ENCODE measurements at places on chromosomes 6 and 20.

- DNase-seq = no peak
Observed at GRCh38 chr6:56951049-56951831, 3.7 kb upstream of the BEND6 start.

DNA sequence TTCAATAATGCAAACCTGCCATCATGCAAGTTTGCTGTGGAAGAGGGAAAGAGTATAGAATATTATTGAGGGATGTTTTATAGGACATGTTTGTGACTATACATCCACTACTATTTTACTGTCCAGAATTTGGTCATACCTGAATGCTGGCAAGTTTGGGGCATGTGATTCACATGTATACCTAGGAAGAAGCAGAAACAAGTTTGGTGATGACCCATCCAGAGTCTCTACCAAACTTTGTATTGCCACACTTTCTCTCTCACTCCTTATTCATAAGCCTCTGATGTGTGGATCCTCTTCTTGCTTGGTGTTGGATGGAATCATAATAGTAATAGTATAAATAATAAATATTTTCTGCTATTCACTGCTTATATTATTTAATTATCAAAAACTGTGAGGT lies 108.5 kb upstream of the FLRT3 start:
- no peak for DNase-seq

- no peak for DNase-seq
Observed at GRCh38 chr6:53236241-53236640, 87.6 kb upstream of the GCM1 start.

DNA sequence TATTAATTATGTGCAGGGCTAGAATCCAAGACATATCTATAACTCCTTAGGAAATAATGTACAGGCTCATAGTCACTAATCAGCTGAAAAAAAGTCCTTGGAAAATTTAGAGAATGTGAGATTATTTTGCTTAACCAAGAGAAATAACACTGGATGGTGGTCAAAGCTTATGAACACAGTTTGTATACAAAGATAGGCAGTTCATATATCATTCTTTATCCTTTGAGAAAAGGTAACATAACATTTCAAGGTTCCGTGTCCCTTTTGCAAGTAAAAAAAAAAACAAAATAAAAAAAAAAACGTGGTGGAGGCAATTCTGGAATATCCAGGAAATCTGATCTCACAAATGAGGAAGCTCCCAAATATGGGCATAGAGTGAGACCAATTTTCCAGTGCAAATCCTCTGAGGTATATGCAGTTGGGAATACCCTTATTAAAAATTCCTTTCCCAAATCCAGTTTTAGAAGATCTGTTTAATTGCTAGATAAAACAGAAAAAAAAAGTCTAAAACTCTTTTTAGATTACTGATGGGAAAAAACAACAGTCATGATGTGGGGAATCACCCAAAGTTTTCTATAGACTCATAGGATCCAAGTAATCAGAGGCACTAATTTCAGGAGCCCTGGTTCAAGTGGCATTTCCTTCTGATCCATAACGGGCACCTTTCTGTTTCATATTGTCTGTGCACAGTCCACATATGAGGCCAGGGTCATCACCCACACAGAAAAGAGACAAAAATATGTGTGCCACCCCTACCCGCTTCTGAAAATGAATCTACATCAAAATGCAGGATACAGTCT lies 17.7 kb upstream of the TNFAIP3 start:
- no peak for DNase-seq

DNA sequence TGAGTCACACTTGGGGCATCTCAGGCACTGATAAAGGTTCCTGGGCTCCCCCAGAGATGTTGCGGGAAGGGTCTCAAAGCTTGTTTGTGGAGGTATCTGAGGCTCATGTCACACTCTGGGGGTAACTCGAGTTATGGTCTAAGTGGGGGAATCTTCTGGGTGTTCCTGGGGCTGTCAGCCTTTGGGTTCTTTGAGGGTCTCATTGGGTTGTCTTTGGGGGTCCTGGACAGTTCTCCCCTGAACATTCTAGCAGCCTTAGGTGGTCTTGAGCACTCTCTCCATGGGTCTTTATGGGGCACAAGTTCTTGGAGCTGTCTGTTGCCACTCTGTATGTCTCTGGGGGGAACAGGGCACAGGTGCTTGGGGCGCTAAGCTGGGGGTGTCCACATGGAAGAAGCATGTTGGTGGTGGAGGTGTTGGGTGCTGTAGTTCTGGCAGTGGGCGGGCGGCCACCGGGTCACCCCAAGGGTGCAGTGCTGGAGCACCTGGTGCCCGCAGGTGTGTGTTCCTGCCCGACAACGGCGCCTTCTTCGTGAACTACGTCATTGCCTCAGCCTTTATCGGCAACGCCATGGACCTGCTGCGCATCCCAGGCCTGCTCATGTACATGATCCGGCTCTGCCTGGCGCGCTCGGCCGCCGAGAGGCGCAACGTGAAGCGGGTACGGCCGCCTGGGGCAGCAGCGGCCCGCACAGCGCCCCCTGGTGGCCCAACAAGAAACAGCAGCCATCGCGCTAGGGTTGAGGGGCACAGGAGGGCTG lies 7.1 kb upstream of the CAPN11 start:
- peak; percentile 79 for DNase-seq

- no peak for DNase-seq
Observed at GRCh38 chr6:113366505-113366904, 490.6 kb upstream of the MARCKS start.

DNA sequence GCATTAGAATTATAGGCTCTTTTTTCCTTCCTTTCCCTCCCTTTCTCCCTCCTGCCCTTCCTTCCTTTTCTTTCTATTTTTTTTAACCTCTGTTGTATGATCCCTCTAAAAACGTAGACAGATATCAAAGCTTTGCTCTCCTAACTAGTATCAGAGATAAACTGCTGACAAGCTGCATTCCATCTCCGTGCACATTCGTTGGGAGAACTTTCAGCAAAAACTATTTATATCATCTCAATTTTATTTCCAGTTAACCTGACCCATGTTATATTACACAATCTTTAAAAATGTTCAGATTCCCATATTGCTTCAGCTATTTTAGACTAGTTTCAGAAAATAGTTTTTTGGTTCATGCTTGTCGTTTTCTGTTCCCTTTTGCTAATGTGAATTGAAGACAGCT lies 47.3 kb downstream of the RNF217 start:
- no peak for DNase-seq

DNA sequence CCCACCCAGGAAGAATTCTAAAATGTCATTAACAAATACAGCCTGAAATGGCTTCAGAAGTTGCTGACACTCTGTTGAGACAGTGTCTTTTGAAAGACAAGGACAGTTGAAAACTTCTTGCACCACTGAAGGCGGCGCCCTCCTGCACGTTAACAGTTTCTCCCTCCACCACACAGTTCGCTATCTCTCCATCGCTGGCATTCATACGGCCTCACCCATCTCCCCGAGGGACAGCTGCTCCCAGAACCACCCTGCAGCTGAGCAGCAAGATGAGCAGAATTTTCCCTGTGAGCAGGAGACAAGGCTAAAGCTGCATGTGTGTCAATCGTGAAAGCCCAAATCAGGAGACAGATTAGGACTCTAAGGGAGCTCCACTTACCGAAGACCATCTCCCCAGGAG lies 113.3 kb downstream of the LY86 start:
- no peak for DNase-seq

DNA sequence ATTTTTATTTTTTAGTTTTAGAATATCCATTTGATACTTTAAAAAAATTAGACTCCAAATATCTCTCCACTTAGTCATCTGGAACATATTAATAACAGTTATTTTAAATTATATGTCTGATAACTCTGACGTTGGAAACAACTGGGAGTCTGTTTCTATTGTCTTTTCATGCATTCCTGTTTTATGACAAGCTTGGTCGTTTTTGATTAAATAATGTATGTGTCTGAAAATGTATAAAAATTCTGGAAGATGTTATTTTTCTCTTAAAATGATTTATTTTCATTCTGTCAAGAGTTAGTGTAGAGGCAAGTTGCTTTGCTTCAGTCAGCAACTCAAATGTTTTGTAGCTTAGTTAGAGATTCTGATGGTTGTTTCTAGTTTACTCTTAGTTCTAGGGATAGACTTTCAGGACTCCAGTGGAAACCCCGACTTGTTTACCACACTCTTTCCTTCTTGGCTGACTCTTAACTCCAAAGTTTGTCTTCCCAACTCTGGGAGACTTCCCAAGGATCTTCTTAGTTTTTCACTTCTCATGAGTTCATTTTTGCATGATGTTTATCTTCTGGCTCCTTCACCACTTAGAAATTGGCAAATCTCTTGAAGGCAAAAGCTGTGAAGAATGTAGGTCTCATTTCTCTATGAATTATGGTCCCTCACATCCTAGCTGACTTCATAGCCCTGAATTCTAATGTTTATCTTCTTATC lies 190.9 kb downstream of the LAMA2 start:
- no peak for DNase-seq

DNA sequence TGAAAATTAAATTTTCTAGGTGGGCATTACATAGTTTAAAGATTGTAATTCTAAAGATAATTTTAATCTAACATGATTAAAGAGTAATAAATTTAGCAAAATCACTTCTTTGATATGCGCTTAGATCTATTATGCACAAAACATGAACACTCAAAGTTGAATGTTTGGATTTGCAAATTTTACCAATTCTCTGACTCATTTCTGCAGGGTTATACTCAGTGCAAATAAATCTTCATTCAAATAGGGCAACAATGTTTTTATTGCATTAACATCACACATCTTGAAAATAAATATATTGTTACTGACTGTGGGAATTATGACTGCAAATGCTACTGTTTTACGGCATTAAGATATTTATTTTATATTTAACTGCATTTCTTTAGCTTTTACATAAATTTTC lies 110.7 kb downstream of the OGFRL1 start:
- DNase-seq = no peak

- peak; percentile 55 for DNase-seq
Observed at GRCh38 chr20:43840382-43841070, 74.1 kb upstream of the TOX2 start.

- peak; percentile 73 for DNase-seq
Observed at GRCh38 chr6:125995972-125996580, 9.7 kb downstream of the TRMT11 start.

DNA sequence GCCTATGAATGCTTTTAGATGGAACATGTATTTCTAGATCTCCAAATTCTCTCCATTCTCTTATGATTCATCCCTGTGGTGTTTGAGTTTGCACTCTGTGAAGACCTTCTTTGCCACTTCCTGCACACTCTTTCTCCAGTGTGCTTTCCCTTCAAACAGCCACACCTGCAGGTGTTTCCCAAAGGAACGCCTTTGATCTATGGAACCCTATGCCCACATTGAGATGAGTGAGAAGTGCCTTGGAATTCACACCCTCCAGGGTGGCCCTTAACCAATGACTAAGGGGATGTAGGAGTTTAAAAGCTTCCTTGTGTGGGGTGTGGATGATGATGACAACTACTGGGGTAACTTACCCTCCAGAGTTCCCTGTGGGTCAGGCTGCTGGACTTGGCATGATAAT lies 570.1 kb downstream of the DHX35 start:
- DNase-seq = no peak

DNA sequence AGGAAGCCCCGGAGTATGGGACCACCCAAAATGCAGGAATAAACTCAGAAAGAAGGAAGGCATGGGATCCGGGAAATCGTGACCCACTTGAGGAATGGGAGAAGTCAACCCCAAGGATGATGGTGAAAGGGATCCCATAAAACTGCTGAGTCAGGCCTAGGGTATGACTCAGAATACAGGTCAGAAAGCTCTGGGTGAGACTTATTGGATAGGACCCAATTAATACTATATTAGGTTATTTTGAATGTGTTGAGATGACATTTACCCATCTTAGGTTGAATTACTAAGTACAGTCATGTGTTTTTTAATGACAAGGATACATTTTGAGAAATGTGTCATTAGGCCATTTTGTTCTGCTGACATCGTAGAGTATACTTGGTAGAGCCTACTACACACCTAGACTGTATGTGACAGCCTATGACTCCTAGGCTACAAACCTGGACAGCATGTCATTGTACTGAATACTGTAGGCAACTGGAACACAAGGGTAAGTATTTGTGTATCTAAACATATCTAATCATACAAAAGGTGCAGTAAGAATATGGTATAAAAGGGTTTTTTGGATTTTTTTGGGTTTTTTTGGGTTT lies 17.1 kb upstream of the HIVEP1 start:
- DNase-seq = no peak

GRCh38 chr6:119742188-119742803 lies 392.7 kb upstream of the MAN1A1 start:
- peak; percentile 60 for DNase-seq

DNA sequence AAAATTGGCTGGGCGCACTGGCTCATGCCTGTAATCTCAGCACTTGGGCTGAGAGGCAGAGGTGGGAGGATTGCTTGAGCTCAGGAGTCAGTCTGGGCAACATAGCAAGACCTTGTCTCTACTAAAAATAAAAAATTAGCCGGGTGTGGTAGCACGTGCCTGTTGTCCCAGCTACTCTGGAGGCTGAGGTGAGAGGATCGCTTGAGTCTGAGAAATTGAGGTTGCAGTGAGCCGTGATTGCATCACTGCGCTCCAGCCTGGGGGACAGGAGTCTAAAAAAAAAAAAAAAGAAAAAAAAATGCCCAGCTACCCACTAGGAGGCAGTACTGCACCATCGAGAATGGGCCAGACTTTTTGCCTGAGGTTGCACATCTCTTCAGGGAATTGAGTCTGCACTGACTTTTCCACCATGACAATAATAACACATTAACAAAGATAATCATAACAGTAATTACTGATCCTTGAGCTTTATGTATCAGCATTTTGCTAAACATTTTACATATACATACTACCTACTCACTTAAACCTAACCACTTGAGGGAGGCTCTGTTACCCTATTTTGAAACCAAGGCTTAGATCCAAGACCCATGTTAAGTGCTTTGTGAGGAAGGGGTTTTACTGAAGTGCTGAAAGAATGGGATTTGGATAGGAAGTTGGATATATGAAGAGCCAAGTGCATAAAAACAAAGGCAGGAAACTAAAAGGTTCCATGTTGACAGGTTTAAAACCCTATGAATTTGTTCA lies 21.0 kb downstream of the SRSF3 start:
- peak; percentile 50 for DNase-seq

DNA sequence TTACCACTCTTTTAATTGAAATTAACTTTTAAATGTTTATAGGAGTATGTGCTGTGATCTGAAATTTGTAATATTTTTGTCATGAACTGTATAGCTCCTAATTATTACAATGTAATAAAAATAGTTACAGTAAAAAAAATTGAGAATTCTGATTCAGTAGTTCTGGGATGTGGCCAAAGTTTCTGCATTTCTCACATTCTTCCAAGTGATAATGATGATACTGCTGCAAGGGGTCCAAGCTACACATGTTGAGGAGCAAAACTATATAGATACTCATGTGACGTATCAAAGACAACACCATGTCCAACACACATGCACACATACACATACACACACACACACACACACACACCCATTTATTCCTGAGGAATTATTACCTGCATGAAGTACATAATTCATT lies 71.0 kb upstream of the FAM83B start:
- DNase-seq = no peak

GRCh38 chr20:10077081-10077471 lies 42.3 kb downstream of the ANKEF1 start:
- no peak for DNase-seq

GRCh38 chr6:152094992-152095592 lies 287.6 kb downstream of the ESR1 start:
- peak; percentile 36 for DNase-seq

DNA sequence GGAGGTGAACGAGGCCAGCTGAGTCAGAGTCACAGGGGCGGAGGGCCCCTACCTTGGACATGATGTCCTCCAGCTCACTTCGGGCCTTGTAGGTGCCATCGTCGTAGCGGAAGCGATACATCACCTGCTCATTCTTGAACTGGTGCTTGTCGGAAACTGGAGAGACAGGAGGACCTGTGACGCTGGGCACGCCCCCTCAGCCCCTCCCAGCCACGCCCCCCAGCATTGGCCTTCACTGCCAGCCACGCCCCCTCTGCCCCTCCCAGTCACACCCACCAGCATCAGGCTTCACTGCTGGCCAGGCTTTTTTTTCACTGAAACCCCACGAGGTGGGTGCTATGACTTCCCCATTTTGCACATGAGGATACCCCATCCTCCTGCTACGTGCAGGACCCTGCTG lies 148.2 kb downstream of the PREX1 start:
- DNase-seq = no peak

Measured in activated CD4-positive, alpha-beta memory T cell treated with anti-CD3 and anti-CD28 coated beads, Interleukin-2, amount 10 ng/mL, durations not matched to agents 7 days and 5 days (primary cell).